Stimulated activated CD8-positive, alpha-beta memory T cell treated with anti-CD3 and anti-CD28 coated beads, Interleukin-12 subunit alpha, Interleukin-12 subunit beta, amount 100 ng/mL, for 1 hour (primary cell): ENCODE measurements at places on chromosomes 6 and 20.

DNA sequence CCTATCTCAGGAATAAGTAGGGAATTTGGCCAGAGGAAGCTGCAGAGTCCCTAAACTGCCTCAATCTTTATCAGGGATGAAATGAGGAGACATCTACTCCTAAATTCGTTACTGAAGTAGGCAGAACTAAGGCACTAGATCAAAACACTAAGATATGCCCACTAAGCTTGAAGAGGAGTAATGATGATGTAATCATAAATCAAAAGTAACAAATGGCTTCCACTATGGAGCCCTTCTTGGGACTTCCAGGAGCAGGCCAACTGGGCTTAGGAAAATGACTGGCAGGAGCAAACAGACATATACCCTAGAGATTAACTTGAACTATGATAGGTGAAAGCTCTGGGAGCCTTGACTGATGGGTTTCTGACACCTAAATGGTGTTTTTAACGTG, 15.4 kb downstream of the ZSCAN12 start:
- DNase-seq = no peak

GRCh38 chr20:41363601-41364000, 3.0 kb downstream of the EMILIN3 start:
- DNase-seq = no peak

GRCh38 chr20:5364997-5365597, 48.3 kb upstream of the PROKR2 start:
- no peak for DNase-seq

- DNase-seq = no peak
Measured at GRCh38 chr20:4667371-4667773, 54.3 kb upstream of the PRND start.

DNA sequence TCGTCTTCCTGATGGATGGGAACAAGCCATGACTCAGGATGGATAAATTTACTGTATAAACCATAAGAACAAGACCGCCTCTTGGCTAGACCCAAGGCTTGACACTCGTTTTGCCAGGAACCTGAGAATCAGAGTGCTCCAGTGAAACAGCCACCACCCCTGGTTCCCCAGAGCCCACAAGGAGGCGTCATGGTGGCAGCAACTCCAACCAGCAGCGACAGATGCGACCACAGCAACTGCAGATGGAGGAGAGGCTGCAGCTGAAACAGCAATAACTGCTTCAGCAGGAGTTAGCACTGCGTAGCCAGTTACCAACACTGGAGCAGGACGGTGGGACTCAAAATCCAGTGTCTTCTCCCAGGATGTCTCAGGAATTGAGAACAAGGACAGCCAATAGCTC, 100.9 kb upstream of the SAMD5 start:
- no peak for DNase-seq

DNA sequence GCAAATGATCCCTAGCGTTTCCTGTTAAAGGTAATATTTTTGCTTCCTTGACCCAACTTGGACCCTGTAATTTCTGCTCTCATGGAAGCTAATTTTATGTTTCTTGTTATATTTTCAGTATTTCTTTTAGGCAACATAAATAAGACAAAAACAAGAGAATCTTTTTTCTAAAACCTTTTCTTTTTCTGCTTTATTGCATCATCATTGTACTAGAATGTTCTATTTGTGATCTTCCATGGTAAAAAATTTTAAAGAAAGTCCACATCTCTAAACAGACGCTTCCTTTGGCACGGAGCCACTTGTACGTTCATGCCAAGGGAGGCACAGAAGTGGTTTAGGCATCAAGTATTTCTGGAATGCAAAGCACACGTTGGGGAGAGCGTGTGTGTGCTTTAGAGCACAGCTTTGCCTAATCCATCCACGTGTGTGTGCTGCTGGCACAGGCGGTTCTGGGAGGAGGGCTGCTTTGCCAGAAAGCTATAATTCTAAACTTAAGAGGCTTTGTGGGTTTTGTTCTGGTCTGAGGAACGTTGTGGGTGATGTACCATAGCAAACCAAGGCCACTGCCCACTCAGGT, 98.3 kb downstream of the SASH1 start:
- no peak for DNase-seq

DNA sequence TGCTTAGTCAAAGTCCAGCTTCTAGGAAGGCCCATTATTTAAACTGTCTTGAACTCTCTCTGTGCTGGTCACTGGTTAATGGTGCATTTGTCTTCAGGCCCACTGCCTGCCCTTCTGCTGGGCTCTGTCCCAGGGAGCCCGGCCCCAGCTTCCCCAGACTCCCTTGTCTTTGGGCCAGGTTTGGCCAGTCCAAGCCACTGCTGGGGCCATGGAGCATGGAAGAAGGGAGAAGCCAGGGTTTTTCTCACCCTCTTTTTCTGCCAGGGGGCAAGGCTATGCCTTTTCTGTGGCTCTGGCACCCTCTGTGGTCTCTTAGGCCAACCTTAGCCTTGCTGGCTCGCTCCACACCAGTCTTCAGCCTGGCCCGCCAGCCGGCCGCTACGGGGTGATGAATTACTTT, 390.0 kb upstream of the SULF2 start:
- no peak for DNase-seq

- no peak for DNase-seq
Measured at GRCh38 chr6:150895928-150896632, 30.6 kb downstream of the MTHFD1L start.

GRCh38 chr6:108716801-108717791, 131.1 kb upstream of the ARMC2 start:
- DNase-seq = no peak

- DNase-seq = no peak
Measured at GRCh38 chr6:28711788-28712341, 186.2 kb downstream of the GPX5 start.

GRCh38 chr6:14320332-14320731, 202.8 kb downstream of the CD83 start:
- no peak for DNase-seq

DNA sequence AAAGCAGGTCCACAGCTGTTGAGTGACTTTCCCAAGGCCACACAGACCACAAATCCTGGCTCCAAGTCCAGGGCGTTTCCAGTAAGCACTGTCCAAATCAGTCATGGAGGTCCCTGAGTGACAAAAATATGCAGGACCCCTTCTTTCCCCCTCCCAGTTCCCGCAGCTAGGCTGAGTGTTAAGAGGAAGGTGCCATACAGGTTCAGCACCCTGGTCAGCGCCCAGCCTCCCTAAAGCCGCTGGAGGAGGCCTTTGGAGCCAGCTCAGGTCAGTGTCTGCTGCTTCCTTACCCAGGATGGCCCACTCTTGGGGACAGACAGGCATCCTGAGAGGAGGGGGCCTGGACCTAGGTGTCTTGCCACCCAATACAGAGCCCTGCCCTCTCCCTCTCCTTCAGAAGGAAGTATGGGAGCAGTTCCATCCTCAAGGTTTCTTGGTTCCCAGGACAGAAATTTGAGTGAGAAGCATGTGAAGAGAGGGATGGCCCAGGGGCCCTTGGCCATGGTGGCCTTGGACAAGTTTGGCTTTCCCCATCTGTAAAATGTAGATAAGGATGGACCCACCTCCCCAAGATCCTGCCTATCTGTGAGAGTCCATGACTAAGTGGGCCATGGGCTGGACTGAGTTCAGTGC, 13.2 kb downstream of the TMEM74B start:
- no peak for DNase-seq

GRCh38 chr20:63957004-63957689, 931 bp upstream of the UCKL1 start:
- peak; percentile 47 for DNase-seq

DNA sequence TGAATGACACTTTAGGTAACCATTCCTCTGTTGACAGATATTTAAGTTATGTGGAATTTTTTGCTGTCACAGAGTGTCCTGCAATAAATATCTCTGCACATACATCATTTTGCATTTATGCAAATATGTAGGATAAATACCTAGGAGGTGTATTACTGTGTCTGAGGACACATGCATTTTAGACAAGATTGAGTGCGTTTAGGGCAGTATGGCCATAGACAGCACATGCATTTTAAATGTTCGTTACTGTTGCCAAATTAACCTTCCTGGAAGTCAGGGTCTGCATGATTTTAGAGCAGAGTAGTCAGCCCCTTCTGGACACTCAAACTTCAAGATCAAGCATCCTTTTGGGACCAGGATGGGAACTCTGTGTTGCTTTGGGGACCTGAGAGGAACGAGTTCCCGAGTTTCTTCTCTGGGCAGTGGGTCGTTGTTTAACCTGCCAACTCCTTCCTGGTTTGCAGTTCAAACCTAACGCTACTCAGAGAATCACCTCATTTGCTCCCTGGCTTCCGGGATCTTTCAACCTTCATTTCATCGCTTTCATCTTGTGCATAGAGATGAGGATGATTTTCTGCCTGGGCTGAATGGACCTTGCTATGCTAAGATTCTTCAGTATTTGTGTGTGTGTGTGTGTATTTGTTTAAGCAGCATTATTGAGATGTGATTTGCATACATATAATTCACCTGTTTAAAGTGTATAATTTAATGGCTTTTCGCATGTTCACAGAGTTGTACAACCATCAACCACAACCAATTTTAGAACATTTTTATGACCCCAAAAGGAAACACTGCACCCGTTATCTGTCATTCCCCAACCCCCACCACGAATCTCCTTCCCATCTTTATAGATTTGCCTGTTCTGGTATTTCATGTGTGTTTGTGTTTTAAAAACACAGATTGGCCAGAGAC, 9.8 kb downstream of the BCAS4 start:
- no peak for DNase-seq

DNA sequence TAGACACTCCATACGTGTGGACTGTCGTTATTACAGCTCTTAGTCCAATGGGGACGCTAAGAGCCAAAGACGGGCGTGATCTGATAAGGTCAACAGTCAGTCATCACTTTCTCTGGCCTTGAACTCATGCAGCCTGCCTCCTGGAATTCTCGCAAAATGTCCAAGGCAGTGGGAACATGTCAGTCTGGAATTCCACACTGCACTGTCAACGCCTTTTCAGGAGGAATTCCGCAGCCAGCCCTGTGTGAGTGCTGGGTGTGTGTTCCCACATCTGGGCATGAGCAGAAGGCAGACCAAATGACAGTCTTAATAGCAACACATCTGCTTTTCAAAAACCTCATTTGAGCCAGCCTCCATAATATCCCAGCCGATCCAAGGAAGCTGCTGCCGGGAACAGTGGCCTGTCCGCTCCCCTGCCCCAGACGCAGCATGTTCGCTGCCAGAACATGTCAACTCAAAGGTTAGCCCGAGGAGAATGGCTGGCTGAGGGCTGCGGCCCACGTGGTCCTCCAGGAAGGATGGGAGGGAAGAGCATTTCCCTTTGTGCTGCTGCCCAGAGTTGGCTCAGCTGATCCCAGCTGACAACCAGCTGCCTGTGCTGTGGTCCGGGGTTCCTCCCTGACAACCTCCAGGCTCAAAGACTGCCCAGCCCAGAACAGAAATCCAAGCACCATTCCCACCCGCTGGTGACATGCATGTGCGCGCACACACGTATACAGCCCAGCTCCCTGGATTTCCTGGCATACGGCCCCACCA, 103.1 kb downstream of the SULF2 start:
- DNase-seq = no peak

DNA sequence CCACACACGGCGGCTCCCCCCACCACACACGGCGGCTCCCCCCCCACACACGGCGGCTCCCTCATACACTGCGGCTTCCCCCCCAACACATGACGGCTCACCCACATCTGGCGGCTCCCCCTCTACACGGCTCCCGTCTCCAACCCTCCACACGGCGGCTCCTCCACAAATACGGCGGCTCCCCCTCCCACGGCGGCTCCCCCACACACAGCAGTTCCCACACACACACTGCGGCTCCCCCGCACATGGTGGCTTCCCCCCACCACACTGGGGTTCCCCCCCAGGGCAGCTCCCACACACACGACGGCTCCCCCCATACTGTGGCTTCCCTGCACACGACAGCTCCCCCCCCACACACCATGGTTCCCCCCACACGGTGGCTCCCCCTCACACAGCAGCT, 98.0 kb downstream of the TTLL2 start:
- no peak for DNase-seq

GRCh38 chr6:159194421-159194820, 25.2 kb downstream of the FNDC1 start:
- no peak for DNase-seq

DNA sequence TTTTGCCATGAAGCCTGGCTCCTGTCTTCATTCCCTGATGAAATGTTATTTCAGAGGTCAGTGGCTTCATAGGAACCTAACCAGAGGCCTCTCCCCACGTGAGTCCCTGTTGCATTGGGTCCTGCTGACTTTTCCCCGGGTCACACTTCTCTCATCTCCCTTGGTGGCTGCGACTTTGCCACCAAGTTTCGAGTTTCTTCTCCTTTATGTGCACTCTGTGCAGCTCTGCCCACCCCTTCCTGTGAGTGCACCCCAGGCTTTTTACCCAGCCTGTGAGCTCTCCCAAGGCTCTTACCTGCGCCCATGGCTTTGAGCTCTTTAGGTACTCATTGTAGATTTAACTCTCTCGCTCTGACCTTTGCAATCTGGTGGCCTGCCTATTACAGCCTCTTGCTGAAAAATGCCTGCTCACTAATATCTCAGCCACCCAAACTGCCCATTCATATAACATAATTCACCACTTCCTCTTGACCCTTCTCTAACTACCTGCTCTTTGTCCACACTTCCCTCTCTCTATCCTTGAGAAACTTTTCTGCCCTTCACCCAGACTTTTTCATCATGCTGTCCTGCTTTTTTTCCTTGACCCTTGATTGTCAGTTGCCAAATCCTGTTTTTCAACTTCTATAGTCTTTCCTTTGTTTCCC, 105.9 kb downstream of the SASH1 start:
- no peak for DNase-seq

DNA sequence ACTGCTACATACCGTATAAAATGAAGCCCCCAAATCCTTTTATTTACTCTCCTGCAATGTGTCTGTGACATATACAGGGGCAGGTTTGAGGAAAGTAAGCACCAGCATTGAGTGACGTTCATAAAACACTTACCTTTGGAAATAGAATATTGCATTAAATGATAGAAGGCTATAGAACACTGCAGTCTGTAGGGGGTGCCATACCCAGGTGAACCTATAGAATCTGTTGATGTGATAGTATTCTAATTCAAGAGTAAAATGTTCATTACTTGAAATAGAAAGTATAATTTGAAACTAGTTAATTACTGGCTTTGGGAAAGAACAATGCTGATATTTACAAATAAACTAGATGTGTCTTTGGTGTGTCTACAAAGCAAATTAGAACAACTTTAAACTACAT, 47.0 kb upstream of the PRL start:
- DNase-seq = no peak

DNA sequence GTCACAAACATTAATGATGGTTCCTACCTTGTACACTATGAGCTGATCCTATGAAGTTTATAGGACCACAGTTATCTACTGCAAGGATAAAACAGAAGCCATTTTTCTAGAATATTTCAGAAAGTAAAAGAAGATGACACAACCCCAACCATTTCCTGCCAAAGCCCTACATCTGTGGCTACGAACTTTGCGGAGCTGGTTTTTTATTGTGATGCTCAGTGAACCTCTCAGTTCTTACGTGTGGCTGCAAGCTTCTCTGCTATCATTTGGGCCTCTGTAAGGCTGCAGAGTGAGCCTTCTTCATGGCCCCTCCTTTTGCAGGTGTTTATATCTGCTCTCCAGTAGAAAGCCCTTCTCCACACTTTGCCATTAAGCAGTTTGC, 17.8 kb upstream of the TAGAP start:
- no peak for DNase-seq

GRCh38 chr6:143158113-143158581, 97.5 kb downstream of the AIG1 start:
- no peak for DNase-seq

GRCh38 chr20:62658593-62659178, 16.4 kb downstream of the SLCO4A1 start:
- DNase-seq = no peak
